NCI-H2171 treated with DMSO at 0.1 percent for 48 hours (cell line): ENCODE measurements at places on chromosomes 5 and 9.

DNA sequence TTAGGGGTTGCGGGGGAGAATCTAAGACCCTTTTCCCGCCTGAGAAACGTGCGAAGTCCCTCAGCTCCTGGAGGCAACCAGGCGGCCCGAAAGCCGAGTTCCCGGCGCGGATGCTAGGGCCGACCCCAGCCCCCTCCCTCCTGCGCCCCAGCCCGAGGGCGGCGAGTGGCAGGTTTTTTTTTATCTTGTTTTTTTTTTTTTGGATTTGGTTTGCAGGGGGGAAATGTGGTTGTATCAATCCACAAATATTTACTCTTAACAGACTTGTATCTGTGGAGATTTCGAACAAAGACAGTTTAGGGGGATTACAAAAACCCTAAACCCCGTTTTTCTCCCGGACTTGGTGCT is 10.7 kb downstream of the LMX1B start:
- DNase-seq = no peak

- DNase-seq = peak; percentile 55
Measured at GRCh38 chr5:142779163-142779840, 9.1 kb downstream of the ARHGAP26 start.

DNA sequence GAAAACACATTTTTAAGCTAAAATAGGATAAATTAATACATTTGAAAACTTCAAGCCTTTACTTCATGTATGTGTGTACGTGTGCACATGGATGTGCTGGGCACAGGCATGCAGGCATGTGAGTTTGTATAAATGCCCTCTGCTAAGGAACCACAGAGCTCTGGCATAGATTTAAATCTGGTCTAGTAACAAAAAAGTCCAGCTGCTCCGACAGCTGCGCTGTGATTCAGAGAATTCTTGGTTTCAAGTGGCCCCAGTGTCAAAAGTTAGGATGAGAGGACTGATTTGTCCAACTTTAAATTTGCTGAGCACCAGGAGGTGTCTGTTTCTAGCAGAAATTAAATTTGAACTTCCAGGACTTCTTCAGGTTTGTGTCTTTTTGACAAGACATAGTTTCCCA is 203.7 kb upstream of the TUT7 start:
- DNase-seq = no peak

DNA sequence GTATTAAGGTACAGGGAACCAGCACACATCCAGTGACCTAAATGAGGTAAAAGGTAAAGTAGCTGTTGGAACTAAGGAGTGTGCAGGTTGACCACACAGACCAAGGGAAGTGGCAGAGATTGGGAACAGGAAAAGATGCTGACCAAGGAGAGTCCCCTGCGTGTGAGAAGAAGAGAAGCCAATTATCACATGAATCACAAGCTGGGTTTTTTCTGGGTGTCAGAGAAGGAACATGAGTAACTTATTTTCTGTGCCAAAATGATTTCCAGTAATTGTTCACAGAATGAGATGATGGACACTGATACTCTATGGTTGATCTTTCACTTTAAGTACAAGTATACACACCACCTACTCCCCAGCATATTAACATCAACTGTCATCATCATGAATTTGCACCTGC is 130.7 kb upstream of the ACO1 start:
- DNase-seq = no peak

DNA sequence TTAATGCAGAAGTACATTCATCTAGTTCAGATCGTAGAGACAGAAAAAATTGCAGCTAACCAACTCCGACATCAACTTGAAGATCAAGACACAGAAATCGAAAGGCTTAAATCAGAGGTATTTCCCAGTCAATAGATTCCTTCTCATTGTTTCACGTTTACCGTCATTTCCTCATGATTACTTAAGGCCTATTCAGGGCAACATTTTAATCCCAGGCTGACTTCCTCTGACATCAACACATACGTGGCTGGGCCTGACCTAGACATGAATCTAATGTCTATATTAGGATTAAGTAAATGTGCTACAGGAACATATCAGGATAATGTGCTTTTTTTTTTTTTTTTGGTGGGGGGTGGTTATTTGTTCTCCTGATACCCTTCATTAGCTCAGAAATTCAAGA is 107.9 kb downstream of the RASGRF2 start:
- no peak for DNase-seq

DNA sequence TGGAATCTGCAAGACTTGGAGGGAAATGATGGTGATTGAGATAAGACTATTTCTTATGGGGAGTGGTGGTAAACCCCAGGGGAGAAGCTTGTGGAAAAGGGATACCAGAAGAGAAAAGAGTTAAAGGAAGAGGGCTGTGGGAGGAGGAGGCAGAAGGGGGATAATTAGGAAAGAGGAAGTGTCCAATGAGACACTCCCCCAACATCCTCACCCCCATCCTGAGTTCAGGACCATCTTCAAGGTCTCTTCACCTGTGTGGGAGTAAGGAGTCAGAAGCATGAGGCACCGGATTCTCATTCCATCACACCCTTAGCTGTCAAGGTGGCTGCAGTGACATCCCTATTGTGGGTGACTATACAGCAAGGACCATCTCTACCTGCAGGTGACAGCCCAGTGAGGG is 106.6 kb upstream of the POC5 start:
- no peak for DNase-seq
